Colonic mucosa (tissue), 4 donors: ENCODE measurements at places on chromosomes 7 and 10. TPM values are rescaled to one million over a fixed set of nuclear protein-coding genes. Genes with fewer than 3 reads are reported as not detected.
A peak's percentile ranks its signal among the peaks of the same experiment; 100 is the strongest.

Gene EPHB6
- total RNA-seq, result 2.3 TPM

Gene ITIH5
- total RNA-seq, result 15.6 TPM

Gene SP4
- total RNA-seq, result 3.9 TPM

Gene IQUB
- total RNA-seq, result 0.16 TPM

Gene JAZF1
- total RNA-seq, result 10.1 TPM

DNA sequence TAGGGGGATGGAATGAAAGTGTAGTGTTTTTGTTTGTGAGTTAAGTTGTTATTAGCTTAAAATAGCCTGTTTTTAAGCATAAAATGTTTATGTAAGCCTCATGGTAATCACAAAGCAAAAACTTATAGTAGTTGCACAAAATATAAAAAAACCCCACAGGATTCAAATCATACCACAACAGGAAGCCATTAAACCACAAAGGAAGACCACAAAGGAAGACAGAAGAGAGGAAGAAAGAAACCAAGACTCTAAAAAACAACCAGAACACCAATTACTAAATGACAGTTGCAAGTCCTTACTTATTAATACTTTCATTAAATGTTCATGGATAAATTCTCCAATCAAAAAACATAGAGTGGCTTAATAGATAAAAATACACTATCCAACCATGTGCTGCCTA lies 63.6 kb downstream of the ANKRD7 start:
- no peaks in the 10 kb centered on the region for H3K4me1 ChIP-seq
- no peaks in the 10 kb centered on the region for H3K36me3 ChIP-seq
- no peak overlapping the region for H3K27ac ChIP-seq
- no peak for DNase-seq

- no peaks in the 10 kb centered on the region for H3K36me3 ChIP-seq
- no peak overlapping the region for H3K4me3 ChIP-seq
- DNase-seq, result no peak
- H3K4me1 ChIP-seq, result no peaks in the 10 kb centered on the region
- H3K27ac ChIP-seq, result no peak overlapping the region
Observed at GRCh38 chr10:104197364-104197763, 34.8 kb downstream of the CFAP43 start.

GRCh38 chr7:68929781-68930261 lies 668.5 kb upstream of the AUTS2 start:
- H3K27me3 ChIP-seq, result no peaks in the 10 kb centered on the region
- H3K27ac ChIP-seq, result no peak overlapping the region
- DNase-seq, result no peak
- H3K4me3 ChIP-seq, result no peak overlapping the region
- H3K4me1 ChIP-seq, result no peaks in the 10 kb centered on the region

DNA sequence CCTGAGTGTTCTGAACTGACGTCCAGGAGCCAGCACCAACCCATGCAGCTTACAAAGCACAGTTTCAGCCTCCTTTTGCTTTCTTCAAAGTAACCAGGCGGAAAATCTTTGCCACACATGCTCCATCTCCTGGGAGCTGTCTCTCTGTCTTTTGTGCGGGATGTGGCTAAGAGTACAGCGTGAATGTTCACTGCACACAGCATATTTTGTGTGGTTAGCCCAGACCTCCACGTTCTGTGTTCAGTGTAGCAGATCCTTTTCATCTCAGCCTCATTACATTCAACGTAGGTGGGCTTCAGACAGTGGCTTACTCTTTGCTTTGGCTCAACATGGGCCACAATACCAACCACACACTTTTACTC lies 200.8 kb downstream of the TNS3 start:
- no peaks in the 10 kb centered on the region for H3K4me1 ChIP-seq
- peak overlapping the region; percentile 66 for H3K27ac ChIP-seq
- H3K4me3 ChIP-seq, result no peak overlapping the region

GRCh38 chr10:44539178-44539577 lies 154.3 kb upstream of the CXCL12 start:
- H3K27ac ChIP-seq, result no peak overlapping the region
- H3K4me3 ChIP-seq, result no peak overlapping the region
- no peaks in the 10 kb centered on the region for H3K36me3 ChIP-seq

DNA sequence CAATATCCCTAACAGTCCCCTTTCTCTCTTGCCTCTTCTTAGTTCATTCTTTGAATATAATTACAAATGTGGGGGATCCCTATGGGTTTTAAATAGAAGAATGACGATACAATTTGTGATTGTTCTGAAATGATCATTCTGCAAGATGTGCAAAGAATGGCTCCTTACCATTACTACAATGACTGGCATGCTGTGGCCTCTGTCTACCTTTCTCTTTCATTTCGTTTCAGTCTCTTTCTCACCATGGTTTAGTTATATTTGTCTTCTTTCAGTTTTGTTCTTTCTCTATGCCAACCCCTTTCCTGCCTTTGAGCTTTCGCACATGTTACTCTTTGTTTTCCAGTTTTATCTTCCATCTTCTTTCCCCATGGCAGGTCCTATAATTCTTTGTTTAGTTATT lies 176.5 kb downstream of the SUGCT start:
- no peak for DNase-seq
- H3K4me1 ChIP-seq, result no peaks in the 10 kb centered on the region
- no peaks in the 10 kb centered on the region for H3K27me3 ChIP-seq
- no peaks in the 10 kb centered on the region for H3K36me3 ChIP-seq
- no peak overlapping the region for H3K27ac ChIP-seq

DNA sequence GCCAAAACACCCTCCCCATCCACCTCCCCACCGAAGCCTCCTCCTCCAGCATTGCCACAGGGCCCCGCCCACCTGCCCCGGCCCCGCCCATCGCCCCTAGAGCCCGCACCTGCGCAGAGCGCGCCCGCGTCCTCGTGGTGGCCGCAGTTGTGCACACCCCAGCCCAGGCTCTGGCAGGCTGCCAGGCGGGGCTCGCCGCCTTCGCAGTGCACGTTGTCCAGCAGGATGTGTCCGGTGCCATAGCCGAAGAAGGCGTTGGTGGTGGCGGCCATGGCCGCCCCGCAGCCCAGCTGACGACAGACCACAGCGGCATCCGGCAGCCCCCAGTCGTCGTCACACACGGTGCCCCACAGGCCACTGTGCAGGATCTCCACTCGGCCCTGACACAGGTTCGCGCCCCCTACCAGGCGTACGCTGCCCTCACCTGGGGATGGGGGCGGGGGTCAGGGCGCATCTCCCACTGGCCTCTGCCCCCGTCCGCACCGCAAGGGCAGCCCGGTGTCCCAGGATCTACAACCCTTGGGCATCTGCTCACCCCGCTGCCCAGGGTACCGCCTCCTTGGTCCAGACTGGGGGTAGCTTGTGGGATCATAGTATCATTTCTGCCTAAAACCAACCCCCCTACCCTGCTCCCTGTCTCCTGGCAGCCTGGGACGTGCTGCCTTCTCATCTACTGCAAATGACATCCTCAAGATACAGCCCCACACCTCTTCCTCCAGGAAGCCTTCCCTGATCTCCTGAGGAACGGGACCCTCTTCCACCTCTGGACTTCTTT lies 11.9 kb downstream of the SSC4D start:
- no peaks in the 10 kb centered on the region for H3K27me3 ChIP-seq
- DNase-seq, result peak; percentile 93
- H3K4me3 ChIP-seq, result peak overlapping the region; percentile 55
- H3K4me1 ChIP-seq, result no peaks in the 10 kb centered on the region
- H3K27ac ChIP-seq, result no peak overlapping the region
- no peaks in the 10 kb centered on the region for H3K36me3 ChIP-seq

GRCh38 chr10:61798713-61799112 lies 102.8 kb upstream of the ARID5B start:
- DNase-seq, result no peak
- H3K36me3 ChIP-seq, result no peaks in the 10 kb centered on the region
- no peak overlapping the region for H3K4me3 ChIP-seq
- no peak overlapping the region for H3K27ac ChIP-seq
- no peaks in the 10 kb centered on the region for H3K4me1 ChIP-seq

GRCh38 chr7:141700848-141701371 lies 1.1 kb downstream of the DENND11 start:
- peaks cover 10% of the 10 kb centered on the region for H3K4me1 ChIP-seq
- H3K4me3 ChIP-seq, result peak overlapping the region; percentile 73
- peak overlapping the region; percentile 68 for H3K27ac ChIP-seq
- peak; percentile 27 for DNase-seq
- H3K27me3 ChIP-seq, result no peaks in the 10 kb centered on the region
- H3K36me3 ChIP-seq, result no peaks in the 10 kb centered on the region

DNA sequence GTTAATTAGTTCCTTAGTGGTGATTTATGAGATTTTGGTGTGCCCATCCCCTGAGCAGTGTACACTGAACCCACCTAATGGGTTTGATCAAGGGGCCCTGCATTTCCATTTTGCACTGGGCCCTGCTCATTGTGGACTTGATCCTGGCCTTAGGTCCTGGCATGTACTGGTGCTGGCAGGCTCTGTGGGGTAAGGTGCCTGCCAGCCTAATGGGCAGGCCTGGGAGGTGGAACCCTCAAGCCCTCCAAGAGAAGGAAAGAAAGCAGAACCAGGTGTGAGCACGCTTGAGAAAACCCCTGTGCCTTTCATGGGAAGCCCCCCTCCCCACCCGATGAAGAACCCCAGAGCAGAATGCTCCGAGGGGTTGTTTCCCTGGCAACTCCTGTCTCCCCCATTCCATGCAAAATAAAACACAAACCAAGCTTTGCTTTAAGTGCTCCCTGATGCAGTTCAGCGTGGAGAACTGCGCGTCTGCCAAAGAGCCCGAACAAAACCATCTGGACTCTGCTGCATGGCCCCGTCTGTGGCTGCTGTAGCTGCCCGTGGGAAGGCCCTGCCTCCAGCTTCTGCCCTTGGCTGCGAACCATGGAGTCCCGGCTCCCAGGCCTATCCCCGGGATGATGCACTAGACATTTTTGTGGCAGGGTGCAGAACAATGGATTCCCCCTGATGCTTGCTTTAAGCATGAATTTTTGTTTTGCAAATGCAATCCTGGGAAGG lies 123.3 kb downstream of the PRPF18 start:
- peaks cover 4% of the 10 kb centered on the region for H3K4me1 ChIP-seq
- H3K36me3 ChIP-seq, result no peaks in the 10 kb centered on the region
- no peaks in the 10 kb centered on the region for H3K27me3 ChIP-seq
- DNase-seq, result no peak
- no peak overlapping the region for H3K4me3 ChIP-seq
- H3K27ac ChIP-seq, result no peak overlapping the region

DNA sequence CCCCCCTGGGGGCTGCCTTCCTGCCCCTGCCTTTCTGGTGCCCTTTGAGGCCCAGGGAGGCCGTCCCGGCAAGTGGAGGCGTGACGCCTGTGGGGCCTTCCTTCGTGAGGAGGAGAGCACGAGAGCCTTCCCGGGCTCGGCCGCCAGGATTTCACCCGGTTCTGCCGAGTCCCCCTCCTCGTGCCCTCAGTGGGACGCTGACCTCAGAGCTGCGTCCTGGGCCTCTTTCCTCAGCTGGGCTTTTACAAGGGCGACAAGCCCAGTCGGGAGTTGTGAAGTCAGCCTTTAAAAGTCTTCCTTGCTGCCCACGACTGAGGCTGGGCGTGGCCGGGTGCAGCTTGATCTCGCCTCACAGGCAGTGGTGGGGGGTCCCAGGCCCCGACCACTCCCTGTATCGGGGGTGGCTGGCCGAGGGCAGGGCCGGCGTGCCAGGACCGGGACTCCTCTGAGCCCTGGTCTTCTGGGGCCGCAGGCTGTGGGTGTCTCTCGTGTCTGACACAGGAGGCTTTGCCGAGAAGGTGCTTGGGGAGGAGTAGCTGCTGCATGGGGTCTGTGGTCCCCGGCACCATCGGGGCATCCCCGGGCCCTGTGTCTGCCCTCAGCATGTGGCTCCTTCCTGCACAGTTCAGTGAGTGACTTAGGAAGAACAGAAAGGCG lies 41.8 kb downstream of the FAM20C start:
- no peaks in the 10 kb centered on the region for H3K27me3 ChIP-seq
- no peaks in the 10 kb centered on the region for H3K36me3 ChIP-seq
- H3K27ac ChIP-seq, result peak overlapping the region; percentile 82
- H3K4me1 ChIP-seq, result no peaks in the 10 kb centered on the region
- no peak overlapping the region for H3K4me3 ChIP-seq

DNA sequence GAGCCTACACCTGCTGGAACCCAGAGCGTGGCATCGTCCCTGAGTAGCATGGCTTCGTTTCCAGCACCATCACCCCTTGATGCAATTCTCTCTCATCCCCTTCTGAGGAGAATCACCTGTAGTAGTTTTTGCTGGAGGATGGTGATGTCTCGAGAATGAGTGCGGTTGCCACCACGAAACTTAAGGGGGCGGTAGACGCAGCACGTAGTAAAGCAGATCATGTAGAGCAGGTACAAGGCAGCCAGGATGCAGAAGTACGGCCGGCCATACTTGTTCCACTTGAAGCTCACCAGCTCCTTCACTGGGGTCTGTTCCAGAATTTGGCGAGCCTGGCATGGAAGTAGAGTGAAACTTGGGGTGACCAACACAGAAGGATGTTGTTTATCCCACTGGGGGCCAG lies 8.1 kb downstream of the TRPV5 start:
- H3K4me1 ChIP-seq, result no peaks in the 10 kb centered on the region
- no peak for DNase-seq
- H3K36me3 ChIP-seq, result no peaks in the 10 kb centered on the region
- no peak overlapping the region for H3K4me3 ChIP-seq
- no peak overlapping the region for H3K27ac ChIP-seq
- no peaks in the 10 kb centered on the region for H3K27me3 ChIP-seq

DNA sequence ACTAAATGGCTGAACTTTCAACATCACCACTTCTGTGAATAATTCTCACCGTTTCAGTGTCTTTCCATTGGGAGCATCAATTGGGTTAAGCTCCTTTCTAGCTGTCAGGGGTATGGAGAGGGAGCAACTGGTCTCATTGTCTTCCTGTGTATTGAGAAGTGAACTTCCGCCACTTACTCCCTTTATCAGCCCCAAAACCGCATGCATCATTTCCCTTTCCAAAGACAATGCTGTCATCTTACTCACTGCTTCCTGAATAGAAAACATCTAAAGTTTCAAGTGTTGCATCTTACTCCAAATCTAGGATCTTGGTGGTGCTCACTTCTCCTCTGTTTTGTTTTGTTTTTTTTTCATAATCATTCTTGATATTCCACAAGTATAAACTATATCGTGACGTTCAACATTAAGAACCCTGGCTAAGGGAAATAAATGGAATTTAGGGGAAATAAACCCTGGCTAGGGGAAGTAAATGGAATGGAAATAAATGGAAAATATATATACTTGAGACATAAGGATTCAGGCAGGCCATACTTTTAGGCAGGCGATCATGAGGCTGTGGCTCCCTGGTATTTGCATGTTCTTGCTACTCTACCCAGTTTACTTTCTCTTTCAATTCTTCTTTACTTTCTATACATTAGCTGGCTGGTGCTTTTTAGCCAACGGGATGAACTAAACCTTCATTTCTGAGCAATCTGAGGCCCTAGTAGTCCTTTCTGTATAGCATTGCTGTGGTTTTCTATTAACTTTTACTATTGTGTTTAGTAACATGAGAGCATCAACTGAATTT lies 371.9 kb downstream of the BMPER start:
- H3K27me3 ChIP-seq, result no peaks in the 10 kb centered on the region
- no peak for DNase-seq
- no peak overlapping the region for H3K4me3 ChIP-seq
- no peak overlapping the region for H3K27ac ChIP-seq
- H3K4me1 ChIP-seq, result no peaks in the 10 kb centered on the region

- H3K27ac ChIP-seq, result no peak overlapping the region
- H3K4me1 ChIP-seq, result no peaks in the 10 kb centered on the region
- no peaks in the 10 kb centered on the region for H3K36me3 ChIP-seq
- no peaks in the 10 kb centered on the region for H3K27me3 ChIP-seq
Observed at GRCh38 chr10:78755063-78755701, 313.6 kb upstream of the ZMIZ1 start.
